Uterus (tissue), 4 donors: ENCODE measurements at places on chromosomes 5 and 9.
A peak's percentile ranks its signal among the peaks of the same experiment; 100 is the strongest.

GRCh38 chr5:139650689-139651042 is 2.5 kb downstream of the CXXC5 start:
- DNase-seq = no peak

GRCh38 chr5:74640954-74641734 is 616 bp upstream of the ENC1 start:
- peak; percentile 44 for DNase-seq

GRCh38 chr9:97868859-97869258 is 15.8 kb downstream of the FOXE1 start:
- no peak for DNase-seq

DNA sequence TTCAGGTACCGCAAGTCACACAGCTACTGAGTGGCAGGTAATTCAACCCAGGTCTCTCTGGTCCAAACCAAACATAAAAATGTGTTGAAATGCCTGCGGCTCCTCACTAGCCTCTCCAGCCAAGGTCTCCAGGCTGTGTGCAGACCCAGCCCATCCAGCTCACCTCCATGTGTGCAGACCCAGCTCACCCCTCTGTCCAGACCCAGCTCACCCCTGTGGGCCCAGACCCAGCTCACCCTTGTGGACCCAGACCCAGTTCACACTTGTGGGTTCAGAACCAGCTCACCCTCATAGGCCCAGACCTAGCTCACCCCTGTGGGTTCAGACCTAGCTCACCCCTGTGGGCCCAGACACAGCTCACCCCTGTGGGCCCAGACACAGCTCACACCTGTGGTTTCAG is 188.0 kb upstream of the ADCY2 start:
- DNase-seq = no peak

- peak; percentile 74 for DNase-seq
These were observed 6.9 kb downstream of the ANXA6 start for GRCh38 chr5:151150471-151151262.

GRCh38 chr9:82593501-82593900 is 469.4 kb downstream of the RASEF start:
- no peak for DNase-seq

DNA sequence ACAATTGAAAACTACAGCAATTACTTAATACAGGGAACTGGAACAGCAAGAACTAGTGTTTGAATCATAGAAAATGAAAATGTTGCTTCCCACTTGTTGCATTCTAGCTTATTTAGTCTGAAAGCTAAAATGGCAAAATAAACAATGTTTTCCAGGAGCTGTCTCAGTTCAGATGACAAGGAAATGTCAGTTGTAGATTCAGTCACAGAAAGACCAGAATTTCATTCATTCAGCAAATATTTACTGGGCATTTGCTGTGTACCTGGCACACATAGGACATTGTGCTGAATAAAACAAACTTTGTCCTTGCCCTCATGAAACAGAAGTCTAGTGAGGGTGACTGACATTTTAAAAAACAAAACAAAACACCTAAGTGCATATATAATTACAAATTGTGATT is 41.5 kb downstream of the GCNT4 start:
- DNase-seq = no peak

GRCh38 chr9:96256800-96257199 is 45.2 kb downstream of the HSD17B3 start:
- no peak for DNase-seq

- no peak for DNase-seq
These were observed 23.7 kb upstream of the SPZ1 start for GRCh38 chr5:80296121-80296520.

DNA sequence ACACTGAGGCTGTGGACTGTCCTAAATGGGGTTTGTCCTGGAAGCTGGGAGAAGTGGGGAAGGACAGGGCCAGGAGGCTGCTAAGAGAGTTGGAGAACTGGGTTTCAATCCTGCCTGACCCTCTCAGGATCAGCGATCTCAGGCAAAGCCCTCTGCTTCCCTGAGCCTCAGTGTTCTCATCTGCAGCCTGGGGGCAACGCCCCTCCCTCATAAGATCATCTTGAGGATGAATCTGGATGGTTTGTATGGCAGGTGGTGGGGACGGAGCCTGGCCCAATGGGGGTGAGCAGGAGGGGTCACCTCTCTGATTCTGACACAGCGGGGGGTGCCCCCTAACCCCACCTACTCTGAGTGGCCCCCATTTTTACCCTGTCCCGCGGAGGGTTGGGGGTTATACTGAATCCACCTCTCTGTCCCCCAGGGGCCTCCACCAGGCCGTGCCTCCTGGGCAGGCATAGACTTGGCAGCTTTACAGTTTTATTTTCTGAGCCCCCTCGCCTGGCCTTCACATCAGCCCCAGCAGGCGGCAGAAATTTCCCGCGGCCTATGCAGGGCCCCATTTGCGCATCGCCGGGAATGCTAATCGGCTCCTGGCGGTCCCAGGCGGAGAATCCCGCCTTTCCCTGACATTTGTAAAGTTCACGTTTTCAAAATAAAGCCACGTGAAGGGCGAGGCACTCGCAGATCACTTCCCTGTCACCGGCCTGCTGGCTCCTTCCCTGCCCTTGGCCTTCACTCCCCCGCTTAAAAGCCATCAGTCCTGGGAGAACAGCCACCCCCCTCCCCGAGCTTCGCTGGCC is 17.8 kb upstream of the LAMC3 start:
- no peak for DNase-seq

- peak; percentile 99 for DNase-seq
These were observed at the start of gene CNTLN for GRCh38 chr9:17134396-17135294. TSS of gene CNTLN (plus strand) at chr9:17135040. CDS start at chr9:17135066, 26 bp downstream.

GRCh38 chr5:174617910-174618309 is 106.5 kb upstream of the MSX2 start:
- DNase-seq = no peak

- no peak for DNase-seq
These were observed 12.0 kb upstream of the CTSL start for GRCh38 chr9:87713988-87714330.

GRCh38 chr9:82410866-82411265 is 422.3 kb downstream of the SPATA31D1 start:
- no peak for DNase-seq

DNA sequence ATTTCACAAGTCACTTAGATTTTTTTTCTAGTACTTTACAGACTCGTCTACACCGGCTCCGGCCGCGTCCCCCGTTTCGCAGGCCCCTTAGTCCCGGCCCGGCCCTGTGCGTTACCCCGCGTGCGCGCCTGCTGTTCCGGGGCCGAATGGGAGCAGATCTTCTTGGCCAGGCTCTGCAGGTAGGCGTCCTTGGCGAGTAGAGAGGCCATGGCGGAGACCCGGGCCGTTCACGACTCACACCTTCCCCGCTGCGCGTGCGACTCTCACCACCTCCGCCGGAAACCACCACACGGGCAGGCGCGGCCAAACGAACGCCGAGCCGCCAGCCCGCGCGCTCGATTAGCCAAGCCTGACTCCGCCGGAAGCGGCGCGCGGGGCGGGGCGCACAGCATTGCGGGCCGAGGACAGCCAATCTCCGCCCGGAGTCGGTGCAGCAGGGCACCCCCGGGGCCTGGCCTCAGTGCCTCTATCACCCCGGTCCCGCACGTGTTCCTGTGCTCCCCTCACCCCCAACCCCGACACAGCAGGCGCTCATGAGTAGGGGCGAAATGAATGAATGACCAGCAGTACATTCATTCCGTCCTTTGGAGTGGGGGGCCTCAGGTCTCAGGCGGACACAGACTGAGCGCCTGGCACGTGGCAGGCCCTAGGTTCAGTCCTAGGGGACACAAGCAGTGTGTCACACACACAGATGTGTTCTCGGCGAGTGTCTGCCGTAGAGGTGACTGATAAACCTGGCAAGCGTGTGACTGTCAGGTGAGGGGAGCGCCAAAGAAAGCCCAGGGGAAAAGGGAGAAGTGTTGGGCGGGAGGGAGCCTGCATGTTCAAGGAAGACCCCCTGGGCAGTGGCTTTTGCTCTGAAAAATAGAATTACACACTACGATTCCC is at the start of gene SURF6:
Gene SURF6 (minus strand): TSS at position 265 of the 888 bp plus-strand sequence. CDS start 56 bp downstream, at position 209.
- peak; percentile 78 for DNase-seq

DNA sequence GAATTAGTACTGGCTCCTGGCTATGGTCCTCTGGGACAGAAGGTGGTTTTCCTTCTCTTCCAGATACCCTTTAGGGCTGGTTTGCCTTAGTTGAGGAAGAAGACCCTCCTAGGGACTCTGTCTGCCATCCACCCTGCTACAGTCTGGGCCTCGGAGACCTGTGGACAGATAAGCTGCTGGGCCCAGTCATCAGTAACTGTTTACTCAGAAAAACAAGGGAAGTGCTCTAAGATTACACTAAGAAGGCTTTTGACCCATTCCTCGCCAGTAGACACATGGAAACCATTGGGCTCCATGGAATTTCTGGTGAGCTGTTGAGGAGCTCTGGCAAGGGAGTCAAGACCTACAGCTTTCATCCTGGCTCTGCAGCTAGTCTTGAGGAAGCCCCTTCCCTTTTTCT is 31.2 kb downstream of the LARP1 start:
- no peak for DNase-seq

GRCh38 chr5:123047706-123048105 is 11.2 kb upstream of the PPIC start:
- DNase-seq = no peak

- no peak for DNase-seq
These were observed 72.4 kb upstream of the MPDZ start for GRCh38 chr9:13351778-13352386.

GRCh38 chr9:135341612-135342169 is 137.9 kb upstream of the PPP1R26 start:
- DNase-seq = no peak

DNA sequence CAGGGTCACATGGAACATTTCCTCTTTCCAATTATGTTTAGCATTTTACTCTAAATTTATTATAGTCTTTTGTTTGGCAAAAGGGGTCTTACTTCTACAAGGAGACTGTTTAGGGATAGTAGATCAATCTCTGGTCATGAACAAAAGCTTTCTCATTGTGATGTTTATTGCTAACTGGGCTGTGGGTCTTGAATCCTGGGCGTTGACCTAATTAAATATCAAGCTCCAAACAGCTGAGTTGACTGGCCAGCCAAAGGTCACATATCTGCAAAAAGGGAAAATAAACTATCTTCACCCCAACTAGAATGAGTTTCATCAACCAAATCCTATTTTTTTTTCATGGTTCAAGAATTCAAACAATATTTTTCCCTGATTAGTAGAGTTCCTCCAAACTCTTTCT is 245.4 kb upstream of the TUT7 start:
- no peak for DNase-seq

- no peak for DNase-seq
These were observed 46.2 kb upstream of the TUSC1 start for GRCh38 chr9:25724424-25724823.

DNA sequence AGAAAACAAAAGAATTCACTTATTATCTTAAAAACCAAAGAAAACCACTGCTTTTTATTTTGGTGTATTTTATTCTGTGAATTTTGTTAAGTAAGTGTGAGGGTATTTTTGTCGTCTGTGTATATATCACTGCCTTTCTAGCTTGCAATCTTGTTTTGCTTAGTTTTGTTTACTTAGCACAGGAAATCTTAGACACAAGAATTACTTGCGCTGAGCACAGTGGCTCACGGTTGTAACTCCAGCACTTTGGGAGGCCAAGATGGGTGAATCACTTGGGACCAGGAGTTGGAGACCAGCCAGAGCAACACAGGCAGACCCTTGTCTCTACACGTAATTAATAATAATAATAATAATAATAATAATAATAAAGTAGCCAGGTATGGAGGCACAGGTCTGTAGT is 230.3 kb downstream of the PAPPA start:
- DNase-seq = no peak

DNA sequence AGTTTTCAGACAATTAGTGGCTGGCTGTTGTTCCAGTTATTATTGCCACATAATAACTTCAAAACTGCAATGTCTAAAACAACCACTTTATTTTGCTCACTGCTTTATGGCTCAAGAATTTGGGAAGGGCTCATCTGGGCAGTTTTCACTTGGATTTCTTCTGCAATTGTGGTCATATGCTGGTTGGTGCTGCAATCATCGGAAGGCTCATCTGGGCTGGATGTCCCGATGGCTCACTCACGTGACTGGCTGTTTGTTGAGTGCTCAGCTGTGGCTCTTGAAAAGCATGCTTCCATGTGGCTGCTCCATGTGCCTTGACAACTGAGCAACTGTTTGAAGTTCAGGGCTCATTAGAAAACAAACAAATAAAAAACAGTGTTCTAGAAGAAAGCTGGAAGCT is 1032.5 kb downstream of the DTWD2 start:
- DNase-seq = no peak

GRCh38 chr9:6759185-6759977 is 1.6 kb downstream of the KDM4C start:
- DNase-seq = no peak

GRCh38 chr9:14433351-14434157 is 119.6 kb upstream of the NFIB start:
- DNase-seq = peak; percentile 22

DNA sequence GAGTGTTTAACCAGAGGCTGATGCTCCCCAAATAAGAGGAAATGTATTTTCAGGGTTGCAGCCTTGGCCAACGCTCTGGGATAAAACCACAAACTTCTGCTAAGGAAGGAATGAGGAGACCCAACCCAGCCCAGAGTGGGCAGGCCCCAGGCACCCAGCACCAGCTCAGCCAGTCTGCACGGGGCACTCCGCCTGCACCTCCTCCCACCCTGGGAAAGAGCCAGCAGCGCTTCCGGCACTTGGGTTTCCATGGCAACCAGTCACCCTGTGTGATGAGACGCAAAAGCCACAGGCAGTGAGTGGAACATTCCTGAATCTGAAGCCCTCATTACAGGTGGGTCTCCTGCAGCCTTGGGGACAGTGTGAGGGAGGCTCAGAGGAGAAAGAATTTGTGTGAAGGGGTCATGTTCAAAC is 85.2 kb upstream of the ZBTB43 start:
- no peak for DNase-seq

DNA sequence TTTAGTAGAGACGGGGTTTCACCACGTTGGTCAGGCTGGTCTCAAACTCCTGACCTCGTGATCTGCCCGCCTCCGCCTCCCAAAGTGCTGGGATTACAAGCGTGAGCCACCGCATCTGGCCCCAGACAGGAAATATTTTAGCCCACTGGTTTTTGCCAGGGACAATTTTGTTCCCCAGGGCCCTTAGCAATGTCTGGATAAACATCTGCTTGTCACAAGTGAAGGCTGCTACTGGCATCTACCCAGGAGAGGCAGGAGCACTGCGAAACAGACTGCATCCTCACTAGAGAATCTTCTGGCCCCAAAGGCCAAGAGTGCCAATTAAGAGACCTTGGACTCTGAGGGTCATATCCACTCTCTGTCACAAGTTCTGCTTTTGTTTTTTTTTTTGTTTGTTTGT is 2.4 kb upstream of the TPRN start:
- no peak for DNase-seq

- DNase-seq = no peak
These were observed 28.9 kb downstream of the HABP4 start for GRCh38 chr9:96478829-96479371.

DNA sequence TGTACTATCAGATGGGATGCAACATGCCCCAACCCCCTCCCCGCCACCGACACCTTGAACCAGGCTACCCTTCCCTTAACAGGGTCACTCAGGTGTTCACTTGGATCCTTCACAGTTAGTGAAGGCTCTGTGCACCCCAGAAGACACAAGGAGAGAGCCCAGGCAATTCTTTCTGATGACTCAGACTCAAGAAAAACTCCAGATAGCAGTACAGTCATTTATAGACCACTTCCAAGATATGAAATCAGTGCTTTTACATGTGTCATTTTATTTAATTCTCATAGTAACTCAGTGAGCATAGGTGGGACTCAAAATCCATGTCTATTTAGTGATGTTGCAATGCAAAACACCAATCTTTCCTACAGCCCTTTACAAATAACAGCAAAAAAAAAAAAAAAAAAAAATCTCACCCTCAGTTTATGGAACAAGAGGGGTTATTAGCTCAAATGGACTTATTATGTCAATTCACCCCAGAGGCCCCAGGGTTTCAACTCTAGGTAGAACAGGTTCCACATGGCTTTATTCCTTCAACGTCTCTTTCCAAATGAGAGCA is 71.9 kb downstream of the FOXD1 start:
- no peak for DNase-seq

- DNase-seq = no peak
These were observed 10.4 kb upstream of the ZBTB43 start for GRCh38 chr9:126794441-126794840.
